Globus pallidus (tissue), 1 donor: ENCODE measurements at places on chromosomes 3 and 15.
A peak's percentile ranks its signal among the peaks of the same experiment; 100 is the strongest.

DNA sequence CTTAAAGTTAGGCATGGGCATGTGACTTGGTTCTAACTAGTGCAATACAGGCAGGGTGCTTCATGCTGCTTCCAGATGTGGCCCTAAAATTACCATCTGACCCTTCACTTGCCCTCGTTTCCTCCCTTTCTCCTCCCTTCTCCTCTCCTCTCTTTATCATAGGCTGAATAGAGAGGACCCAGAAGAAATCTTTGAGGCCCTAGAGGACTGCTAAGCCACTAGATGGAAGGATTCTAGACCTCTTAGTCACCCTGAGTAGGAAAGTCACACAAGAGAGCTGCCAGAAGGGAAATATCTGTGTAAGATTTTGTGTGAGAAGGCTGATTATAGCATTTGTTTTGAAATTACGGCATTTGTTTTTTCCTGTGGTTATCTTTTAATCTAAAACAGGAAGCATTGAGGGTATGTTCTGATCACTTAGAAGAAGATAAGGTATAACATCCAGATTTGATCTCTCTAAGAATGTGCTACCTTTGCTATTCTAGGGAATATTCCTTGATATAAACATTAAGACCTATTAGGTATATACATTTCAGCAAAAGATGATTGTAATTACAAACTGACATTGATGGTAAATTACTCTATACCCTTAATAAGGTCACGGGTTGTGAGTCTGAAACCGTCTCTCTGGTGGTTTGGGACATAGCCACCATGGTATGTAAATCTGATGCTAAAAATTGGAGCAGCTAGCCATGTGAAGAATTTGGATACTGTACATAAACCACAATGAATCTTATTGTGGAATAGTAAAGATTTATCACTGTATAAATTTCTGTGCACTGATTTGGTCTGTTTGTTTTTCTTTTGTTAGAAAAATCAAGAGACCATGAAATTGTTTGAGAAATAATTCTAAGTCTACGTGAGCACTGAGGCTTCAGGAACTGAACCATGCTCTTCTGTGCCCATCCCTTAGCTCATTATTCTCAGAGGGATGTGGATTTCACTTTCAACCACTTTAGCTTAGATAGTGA lies 84.1 kb downstream of the TP63 start:
- DNase-seq, result no peak

DNA sequence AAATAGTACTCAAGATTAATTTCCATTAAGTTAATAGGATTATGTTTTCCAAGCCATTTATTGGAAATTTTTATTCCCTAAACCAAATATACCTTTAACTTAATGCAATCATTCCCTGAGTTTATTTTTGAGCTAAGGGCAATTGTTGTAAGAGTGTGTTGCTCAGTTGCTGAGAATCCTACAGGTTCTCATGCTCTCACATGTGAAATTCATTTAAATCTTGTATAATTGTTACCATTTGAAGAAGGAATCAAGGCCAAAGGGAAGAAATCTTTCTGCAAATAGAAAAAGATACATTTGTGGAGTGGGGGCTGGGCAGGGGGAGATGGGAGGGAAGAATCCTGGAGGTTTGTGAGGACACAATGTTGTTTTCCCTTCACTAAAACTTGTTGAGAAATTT lies 202.7 kb upstream of the STRIT1 start:
- no peak for DNase-seq

GRCh38 chr15:51181905-51182304 lies 87.2 kb upstream of the TNFAIP8L3 start:
- DNase-seq, result no peak

- DNase-seq, result no peak
Observed at GRCh38 chr3:31167666-31168065, 273.2 kb upstream of the GADL1 start.

DNA sequence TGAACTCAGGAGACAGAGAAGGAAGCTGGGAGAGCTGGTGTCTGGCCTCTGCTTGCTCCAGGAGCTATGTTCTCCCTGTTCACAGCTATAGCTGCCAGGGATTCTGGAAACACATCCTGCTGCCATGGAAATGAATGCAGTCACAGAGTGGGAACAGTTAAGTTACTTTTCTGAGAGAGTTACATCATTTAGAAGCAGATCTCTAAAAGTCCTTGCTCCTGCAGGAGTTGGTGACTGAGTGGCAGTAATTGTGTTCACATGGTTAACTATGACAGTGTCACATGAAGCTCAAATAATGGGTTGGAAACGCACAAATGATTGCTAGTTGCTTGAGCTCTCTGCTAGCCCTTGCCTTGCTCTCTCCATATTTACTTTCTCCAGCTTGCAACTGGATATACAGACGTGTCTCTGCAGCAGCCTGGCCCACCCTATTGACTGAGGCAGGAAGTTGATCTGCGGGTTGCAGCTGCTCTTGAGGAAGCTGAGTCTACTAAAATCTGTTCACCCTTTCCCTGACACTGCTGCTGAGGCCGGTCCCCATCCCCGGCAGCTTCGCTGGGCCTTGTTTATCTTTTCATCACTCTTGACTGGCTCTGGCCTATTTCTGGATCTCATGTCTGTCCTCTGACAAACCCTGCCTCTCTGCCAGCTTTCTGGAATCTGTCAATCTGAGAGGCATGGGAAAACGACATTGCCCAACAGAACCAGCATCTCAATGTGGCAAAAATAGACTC lies 16.7 kb upstream of the ISLR start:
- DNase-seq, result no peak

DNA sequence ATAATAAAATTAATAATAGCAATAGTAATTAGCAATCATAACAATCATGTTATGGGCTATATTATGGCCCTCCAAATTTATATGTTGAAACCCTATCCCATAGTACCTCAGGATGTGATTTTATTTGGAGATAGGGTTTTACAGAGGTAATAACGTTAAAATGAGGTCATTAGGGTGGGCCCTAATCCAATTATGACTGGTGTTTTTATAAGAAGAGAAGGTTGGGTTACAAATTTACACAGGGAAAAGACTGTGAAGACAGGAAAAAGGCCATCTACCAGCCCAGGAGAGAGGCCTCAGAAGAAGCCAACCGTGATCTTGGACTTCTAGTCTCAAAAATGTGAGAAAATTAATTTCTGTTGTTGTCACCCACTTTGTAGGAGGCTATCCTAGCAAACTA lies 353.1 kb downstream of the CHL1 start:
- no peak for DNase-seq

DNA sequence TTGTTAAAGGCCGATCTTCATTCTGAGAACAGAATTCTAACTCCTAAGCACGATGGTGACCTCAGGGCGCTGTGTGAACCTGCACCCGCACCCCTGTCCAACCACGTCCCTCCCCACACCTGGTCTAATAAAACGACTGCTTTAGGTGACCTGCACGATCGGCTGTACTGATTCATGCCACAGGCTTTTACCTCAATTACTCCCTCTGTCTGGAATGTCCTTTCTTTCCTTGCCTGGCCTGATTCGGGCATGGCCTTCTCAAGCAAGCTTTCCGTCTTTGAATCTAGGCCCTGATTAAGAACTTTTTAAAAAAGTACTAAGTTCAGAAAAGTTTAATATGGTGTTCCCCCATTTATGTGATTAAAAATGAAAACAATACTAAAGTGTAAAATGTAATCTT lies 842 bp upstream of the U2SURP start:
- DNase-seq, result no peak

DNA sequence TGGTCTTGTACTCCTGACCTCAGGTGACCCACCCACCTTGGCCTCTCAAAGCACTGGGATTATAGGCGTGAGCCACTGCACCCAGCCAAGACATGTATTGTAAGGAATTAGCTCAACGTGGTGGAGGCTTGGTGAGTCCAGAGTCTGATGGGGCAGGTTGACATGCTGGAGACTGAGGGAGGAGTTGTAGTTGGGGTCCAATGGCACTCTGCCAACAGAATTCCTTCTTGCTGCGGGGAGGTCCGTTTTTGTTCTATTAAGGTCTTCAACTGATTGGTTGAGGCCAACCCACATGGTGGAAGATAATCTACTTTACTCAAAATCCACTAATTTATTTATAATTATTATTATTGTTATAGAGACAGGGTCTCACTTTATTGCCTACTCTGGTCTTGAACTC lies 30.1 kb downstream of the PLA2G4D start:
- no peak for DNase-seq

DNA sequence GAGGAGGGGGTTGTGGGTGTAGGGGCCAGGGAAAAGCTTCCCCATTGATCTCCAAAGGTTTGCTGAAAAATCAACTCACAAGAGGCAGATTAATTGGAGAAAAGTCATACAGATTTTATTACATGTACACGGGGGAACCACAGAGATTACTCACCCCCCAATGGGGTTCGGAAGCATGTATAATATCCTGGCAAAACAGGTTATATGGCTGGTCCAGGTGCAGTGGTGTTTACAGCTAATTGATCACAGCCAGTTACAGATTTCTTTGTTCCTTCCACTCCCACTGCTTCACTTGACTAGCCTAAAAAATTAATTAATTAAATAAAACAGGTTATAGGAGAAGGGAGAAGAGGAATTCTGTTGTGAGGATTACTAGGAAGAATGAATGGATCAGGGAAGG lies 22.4 kb downstream of the PRKCI start:
- no peak for DNase-seq

DNA sequence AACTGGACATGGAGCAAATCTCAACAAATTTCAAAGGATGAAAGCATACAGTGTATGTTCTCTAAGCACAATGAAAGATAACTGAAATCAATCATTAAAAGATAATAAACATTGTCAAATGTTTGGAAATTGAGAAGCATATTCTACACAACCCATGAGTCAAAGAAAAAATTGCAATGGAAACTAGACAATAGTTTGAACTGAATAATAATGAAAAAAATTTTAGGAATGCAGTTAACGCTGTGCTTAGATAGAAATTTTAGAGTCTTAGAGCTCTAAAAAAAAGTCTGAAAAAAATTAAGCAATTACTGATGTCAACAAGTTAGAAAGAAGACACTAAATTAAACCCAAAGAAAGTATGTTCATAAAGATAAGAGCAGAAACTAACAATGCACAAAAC lies 15.5 kb downstream of the RABL3 start:
- no peak for DNase-seq

- no peak for DNase-seq
Observed at GRCh38 chr3:191566469-191566868, 105.5 kb downstream of the PYDC2 start.

DNA sequence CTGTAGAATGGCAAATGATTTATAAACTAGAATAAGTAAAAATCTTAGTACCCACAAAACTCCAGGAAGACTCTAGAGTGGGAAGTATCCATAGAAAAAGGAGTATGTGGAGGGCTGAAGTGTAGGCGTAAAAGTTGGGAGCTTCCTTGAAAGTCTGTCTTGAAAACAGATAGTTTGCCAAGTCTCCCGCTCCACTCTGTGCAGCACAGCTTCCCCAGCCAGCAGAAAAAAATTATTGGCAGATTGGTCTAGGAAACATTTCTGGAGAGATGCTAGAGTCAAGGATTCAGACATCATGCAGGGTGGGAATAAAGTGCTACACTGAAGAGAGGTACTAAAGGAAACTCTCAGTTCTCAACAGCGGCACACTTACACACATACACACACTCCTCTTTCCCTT lies 53.4 kb upstream of the CD200R1L start:
- DNase-seq, result no peak

- no peak for DNase-seq
Observed at GRCh38 chr3:194450341-194450740, 36.5 kb downstream of the ATP13A3 start.

- DNase-seq, result no peak
Observed at GRCh38 chr15:32861174-32861573, 143.4 kb downstream of the GREM1 start.

- no peak for DNase-seq
Observed at GRCh38 chr3:172746475-172746874, 4.1 kb upstream of the ECT2 start.

DNA sequence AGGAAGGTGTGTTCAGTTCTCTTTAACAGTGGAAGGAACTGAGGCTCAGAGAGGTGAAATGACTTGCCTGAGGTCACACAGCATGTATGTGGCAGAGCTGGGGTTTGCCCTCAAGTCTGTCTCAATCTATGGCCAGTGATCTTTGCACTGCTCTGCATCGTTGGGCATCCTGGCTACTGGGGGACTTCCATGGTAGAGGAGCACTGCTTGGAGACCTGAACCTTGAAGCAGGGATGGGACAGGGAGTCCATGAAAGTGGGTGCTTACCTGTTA lies 2.0 kb downstream of the CORO2B start:
- DNase-seq, result no peak

- peak; percentile 16 for DNase-seq
Observed at GRCh38 chr15:88028024-88028423, 228.5 kb downstream of the NTRK3 start.

DNA sequence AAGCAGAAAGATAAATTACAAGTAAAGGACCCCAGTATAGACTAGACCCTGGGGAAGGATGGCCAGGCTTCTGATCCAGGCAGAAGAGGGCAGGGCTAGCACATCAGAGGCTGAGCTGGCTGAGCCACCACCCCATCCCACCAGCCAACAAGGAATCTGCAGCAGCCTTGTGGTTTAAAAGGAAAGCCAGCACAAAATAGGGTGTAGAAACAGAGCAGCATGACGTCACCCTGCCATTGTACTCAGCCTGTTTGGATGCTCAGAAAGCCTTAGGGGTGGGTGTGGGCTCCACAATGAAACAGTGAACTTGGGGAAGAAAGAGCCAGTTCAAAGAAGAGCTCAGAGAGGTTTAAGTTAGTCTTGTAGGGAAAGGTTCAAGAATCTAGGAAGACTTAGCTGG lies 28.2 kb downstream of the DUOX1 start:
- DNase-seq, result peak; percentile 88

DNA sequence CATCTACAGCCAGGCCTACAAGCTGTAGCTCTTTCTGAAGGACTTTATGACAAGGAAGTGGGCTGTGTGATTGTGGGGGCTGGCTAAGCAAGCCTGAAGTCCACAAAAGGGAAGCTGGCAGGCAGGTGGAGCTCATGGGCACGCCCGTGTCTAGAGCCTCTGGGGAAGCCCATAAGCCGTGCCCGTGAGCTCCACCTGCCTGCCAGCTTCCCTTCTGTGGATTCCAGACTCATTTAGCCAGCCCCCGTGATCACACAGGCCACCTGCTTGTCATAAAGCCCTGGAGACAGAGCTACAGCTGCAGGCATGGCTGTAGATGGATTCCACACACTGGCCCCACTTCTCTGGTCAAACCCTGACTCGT lies 15.2 kb downstream of the EFCC1 start:
- DNase-seq, result no peak

- no peak for DNase-seq
Observed at GRCh38 chr3:98462901-98463300, at the start of gene OR5K1. Gene OR5K1, plus strand, starts transcription at chr3:98463201. Its CDS starts 6,376 bp downstream, at chr3:98469577.

DNA sequence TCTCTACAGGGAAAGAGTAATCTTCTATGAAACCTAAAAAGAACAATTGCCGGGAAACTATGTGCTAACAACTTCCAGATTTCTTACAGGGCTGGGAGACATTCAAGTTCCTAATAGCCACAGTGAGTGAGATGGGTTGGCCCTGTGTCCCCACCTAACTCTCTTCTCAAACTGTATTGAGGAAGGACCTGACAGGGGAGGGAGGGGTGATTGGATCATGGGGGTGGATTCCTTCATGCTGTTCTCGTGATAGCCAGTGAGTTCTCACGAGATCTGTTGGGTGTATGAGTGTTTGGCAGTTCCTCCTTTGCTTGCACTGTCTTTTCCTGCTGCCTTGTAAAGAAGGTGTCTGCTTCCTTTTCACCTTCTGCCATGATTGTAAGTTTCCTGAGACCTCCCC lies 958.7 kb downstream of the AGBL1 start:
- DNase-seq, result no peak
